Activated T-helper 1 cell treated with anti-CD3 and anti-CD28 coated beads, Interleukin-12 subunit alpha, Interleukin-12 subunit beta, Interleukin-2, Interleukin-4 antibody, amounts not matched to agents 30 ng/mL and 10 ng/mL and 1 ng/mL, durations not matched to agents 14 hours and 24 hours and 36 hours (primary cell): ENCODE measurements at places on chromosomes 2 and 18.

GRCh38 chr2:8254791-8255447 lies 426.9 kb upstream of the ID2 start:
- no peak for DNase-seq

GRCh38 chr18:3175195-3175758 lies 44.5 kb downstream of the MYOM1 start:
- no peak for DNase-seq

- no peak for DNase-seq
Measured at GRCh38 chr2:23069923-23070322, 315.1 kb upstream of the KLHL29 start.

DNA sequence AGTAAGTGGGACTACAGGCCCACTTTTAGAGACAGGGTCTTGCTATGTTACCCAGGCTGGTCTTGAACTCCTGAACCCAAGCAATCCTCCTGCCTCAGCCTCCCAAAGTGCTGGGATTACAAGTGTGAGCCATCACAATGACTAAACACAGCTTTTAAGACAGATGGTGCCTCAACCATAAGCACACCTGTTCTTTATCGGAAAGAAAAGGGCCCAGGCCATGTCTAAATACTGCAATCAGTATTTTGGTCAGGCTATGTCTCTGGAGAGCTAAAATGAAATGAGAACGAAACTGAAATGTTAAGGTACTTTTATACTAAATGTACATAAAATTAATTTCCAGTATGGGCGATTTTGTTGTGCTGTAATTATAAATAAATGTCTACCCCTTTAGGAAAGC lies 69.5 kb upstream of the SPTBN1 start:
- DNase-seq, result no peak

GRCh38 chr2:179106676-179107428 lies 56.9 kb upstream of the CCDC141 start:
- DNase-seq, result no peak

- no peak for DNase-seq
Measured at GRCh38 chr2:238996331-238997136, 148.6 kb downstream of the TWIST2 start.

DNA sequence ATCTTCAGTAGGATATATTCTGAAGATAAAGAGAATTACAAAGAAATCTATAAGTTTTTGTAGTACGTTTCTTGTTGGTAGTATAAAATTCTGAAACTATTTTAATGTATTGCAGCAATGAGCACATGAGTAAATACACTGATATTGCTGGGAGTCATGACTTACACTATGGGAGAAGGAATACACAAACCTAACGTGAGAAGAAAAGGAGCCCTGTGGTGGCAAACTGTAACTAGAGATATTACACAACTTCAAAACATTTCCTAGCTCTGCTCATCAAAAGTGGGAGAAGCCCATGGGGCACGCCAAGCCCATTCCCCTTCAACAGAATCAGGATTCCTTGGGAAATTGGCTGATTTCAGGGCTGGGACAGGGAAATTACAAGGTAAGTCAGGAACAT lies 20.5 kb downstream of the SPIRE1 start:
- no peak for DNase-seq

GRCh38 chr2:214019229-214019972 lies 391.5 kb upstream of the VWC2L start:
- no peak for DNase-seq

- no peak for DNase-seq
Measured at GRCh38 chr2:131635611-131636010, 107.9 kb downstream of the CCDC74A start.
